ENCODE measurements at places on chromosomes 1 and 21.

DNA sequence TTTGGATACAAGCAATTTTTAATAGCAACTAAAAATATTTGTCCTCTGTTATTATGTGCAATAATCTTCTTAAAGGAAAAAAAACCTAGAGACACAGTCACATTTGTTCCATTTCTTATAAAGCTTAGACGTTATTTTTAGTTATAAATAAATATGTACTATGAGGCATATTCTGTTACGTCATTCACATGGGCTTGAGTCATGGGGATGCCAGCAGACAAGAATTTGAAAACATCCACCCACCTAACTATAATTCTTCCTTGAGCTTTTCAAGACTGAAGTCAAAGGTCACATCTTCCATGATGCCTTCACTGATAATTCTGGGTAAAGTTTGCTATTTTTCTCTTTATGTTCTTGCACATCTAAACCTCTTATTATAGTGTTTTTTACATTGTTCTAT, 268.8 kb downstream of the KCTD3 start:
- peak; percentile 55 for DNase-seq

DNA sequence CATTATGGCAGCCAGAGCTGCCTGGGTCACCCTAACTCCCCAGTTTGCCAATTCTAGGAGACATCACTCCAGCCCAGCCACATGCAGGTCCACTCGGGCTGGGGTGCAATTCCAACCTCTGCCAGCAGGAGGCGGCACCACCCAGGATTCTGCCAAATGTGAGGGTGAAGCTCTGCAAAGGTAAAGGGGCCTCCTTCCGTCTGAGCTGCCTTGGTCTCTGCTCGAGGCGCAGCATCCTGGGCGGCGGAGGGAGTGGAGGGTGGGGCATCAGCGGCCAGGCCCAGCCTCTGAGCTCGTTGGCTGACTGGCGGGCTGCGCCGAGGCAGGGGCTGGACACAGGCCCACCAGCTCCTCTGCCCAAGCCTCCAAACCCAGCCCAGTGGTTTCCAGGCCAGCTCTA, 63.8 kb downstream of the ARHGEF16 start:
- no peak for DNase-seq

- DNase-seq = no peak
Measured at GRCh38 chr1:81852961-81853360, 52.2 kb downstream of the ADGRL2 start.

DNA sequence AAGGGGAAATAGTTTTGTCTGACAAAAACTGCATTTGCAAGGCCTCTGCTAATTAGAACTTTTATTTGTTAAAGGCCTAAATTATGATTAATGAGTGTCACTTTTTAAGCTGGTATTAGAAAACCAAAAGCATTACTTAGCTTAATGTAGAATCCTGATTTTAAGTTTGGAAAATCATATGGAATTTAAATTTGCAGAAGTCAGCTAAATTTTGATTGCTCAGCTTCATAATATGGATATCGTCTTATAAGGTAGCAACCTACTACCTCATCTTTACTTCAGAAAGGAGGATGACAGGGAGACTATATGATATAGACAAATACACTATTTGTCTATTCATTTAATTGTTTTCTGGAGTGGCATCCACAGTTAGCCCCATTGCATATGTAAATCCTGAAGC, 114.0 kb downstream of the USP25 start:
- no peak for DNase-seq

- DNase-seq = no peak
Measured at GRCh38 chr1:97593192-97593591, 327.6 kb downstream of the DPYD start.

- no peak for DNase-seq
Measured at GRCh38 chr21:31448496-31448895, 104.4 kb upstream of the TIAM1 start.

DNA sequence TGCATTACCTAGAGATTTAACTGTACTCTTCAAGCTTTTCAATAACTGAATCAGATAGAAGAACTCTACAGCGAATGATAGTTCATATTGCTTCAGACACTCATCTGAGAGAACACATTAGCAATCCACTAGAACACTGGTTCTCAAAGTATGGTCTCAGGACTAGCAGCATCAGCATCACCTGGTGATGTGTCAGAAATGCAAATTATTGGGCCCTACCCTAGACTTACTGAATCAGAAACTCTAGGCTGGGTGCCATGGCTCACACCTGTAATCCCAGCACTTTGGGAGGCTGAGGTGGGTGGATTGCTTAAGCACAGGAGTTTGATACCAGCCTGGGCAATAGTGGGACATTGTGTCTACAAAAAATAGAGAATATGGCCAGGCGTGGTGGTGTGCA, 24.9 kb upstream of the GLIS1 start:
- DNase-seq = no peak

GRCh38 chr1:91450260-91450659, 45.6 kb upstream of the HFM1 start:
- DNase-seq = peak; percentile 22

- DNase-seq = no peak
Measured at GRCh38 chr1:34450325-34450724, 273.6 kb downstream of the C1orf94 start.
